Kidney glomerular epithelial cell (primary cell): ENCODE measurements at places on chromosomes 7 and 10.

DNA sequence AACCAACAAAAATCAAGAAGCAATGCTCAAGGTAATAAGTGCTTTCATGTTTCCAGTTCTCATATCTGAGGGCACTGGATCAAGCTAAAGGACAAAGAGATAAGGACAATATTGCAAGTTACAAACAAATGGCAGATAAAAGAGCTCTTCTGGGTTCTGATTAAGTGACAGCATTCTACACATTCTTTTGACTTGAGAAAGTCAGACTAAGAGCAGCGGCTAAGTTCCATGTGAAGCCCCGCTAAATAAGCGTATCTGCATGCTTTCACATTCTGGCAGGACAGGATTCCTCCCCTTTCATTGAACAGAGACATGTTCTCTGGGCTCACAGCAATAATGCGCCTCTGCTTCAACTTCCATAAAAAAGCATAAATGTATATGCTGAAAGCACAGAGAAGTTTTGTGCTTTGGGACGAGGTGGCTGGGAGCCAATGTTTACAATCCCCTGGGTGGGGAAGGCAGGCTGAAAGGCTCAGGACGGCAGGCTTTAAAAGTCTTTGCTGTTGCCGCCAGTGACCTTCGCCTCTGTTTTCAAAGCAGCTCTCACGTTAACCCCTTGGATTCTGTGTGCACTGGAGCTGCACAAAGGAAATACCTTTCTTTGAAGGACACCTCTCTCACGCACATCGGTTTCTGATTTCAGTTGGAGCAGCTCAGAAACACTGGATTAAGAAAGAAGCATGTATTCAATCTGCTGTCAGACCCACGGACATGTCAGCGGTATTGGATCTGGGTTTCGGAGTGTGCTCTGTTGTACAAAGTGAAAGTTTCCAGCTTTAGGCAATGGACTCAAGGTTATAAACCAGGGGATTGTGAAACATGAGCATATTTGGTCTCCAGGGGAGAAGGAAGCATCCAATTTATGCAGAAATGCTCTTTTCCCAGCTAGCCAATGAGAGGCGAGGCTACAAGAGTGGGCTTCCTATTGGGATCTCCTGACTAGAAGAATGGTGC lies 105.4 kb upstream of the FAM133B start:
- DNase-seq, result peak; percentile 88

- DNase-seq, result no peak
Measured at GRCh38 chr10:14425034-14425433, 94.3 kb upstream of the FRMD4A start.

DNA sequence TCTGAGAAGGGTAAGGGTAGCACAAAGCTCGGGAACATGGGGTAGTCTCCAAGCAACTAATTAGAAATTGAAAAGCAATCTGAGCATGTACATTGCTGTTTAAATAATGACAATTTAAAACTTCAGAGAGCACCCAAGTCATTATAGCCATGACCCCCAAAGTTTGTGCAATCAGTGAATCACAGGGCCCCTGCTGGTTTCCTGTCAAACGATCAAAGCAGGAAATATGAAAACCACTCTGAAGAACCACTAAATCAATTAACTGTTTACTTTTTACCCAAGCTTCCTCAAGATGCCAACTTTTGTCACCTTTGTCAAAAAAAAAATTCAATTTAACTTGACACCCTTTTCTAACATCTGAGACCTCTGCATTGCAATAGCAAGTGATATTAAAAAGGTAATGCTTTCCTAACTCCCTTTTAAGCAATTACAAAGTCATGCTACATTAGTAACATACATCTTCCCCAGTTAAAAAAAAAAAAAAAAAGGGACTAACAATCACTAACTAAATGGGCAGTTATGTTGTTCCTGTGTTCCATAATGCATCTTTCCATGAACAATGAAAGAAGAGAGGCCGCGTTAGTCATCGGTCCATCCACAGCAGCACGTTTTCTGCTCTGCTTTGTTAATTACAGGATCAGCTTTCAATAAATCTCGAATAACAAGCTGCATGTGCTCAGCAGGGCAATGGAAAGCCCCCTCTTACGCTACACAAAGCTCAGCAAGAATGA lies 80.6 kb downstream of the ETV1 start:
- no peak for DNase-seq

- no peak for DNase-seq
Measured at GRCh38 chr7:18995270-18995671, 122.2 kb downstream of the TWIST1 start.

DNA sequence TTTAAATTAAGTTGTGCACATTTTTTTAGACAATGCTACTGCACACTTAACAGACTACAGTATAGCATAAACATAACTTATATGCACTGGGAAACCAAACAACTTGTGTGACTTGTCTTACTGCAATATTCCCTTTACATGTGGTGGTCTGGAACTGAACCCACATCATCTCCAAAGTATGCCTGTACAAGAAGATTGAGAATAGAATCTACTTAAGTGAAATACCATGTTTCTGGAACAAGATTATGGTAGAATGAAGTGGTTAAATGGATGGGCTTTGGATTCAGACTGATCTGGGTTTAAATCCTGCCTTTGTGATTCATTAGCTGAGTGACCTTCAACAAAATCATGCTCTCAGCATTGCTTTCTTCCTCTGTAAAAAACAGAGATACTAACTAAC lies 30.7 kb downstream of the CUL2 start:
- DNase-seq, result no peak

GRCh38 chr10:131041031-131041430 lies 270.5 kb downstream of the TCERG1L start:
- DNase-seq, result no peak

- DNase-seq, result no peak
Measured at GRCh38 chr7:1990001-1990670, 242.6 kb downstream of the MAD1L1 start.

DNA sequence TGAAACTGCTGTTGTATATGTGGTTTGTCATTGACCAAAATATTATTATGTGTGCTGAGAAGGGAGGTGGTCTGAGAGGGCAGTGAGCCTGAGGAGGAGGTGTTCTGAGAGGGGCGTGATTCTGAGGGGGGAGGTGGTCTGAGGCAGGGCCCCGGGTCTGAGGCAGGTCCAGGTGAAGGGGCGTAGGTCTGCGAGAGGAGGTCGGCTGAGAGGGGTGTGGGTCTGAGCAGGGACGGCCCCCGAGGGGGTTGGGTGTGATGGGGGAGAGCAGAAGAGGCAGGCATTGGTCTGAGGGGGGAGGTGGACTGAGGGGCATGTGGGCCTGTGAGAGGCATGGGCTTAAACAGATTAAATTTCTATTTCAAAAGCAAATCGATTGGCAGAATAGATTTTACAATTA lies 32.4 kb downstream of the AKR1C4 start:
- no peak for DNase-seq

- no peak for DNase-seq
Measured at GRCh38 chr7:73623798-73624668, at the start of gene MLXIPL. Gene MLXIPL (minus strand): TSS chr7:73624522. CDS start chr7:73624492, 30 bp downstream.

GRCh38 chr10:44369296-44369695 lies 15.6 kb downstream of the CXCL12 start:
- DNase-seq, result no peak

DNA sequence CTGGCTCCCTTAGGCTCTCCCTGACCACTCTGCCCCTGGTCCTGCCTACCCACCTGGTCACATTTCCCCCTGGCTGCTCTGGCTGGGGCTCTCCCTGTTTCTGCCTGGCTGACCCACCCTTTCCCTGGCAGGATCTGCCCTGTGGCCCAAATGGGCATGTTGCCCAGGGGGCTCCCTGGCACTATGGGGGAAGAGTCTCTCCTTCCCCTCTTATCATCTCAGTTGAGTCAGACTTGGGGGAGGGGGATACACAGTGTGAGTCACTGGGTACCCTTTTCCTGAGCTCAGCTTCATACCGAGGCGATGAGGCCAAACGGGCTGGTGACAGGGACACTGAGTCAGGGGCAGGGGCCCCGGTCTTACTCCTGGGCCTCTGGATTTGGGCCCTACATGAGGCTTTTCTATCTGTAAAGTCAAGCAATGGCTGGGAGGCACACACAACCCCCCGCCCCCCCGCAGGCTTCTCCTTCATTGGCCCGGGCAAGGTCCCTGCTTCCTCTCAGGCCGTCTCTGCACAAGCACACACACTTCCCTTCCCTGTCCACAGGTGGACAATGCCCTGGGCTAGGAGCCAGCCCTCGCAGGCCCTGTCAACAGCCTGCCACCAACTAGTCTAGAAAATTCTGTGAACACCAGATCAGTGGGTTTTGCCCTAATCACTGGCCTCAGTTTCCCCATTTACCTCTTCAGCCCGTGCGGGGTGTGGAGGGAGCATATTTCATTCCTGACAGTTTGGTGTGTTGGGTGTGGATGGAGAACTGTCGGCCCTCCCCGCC lies 627 bp upstream of the FLNC start:
- peak; percentile 65 for DNase-seq

GRCh38 chr10:127884501-127884900 lies 8.2 kb downstream of the CLRN3 start:
- DNase-seq, result no peak

DNA sequence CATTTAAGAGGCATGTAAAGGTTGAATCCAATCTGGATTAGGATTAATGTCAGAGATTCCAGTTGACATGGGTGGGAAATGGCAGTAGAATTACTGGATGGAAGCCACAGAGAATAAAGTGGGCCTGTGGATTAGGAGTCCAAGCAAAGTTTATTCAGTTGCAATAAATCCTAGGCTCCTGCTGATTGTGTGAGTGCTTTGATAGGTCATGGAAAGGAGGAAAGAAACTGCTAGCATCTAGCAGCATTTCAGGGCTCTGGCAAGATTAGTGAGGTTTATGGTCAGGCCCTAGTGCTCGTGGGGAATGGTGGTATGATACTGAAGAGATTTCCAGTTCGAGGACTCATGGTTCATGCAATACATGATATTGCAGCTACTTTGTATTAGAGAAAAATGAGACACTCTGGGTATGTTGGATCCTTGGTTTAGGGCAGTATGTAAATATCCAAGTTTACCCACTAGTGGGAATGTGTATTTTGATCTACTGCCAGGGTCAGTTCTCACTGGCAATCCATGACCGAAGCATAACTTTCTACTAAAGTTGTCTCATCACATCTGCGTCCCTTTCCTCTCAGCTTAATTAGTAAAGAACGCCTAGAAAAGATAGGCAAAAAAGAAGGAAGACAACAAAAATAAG lies 235.0 kb downstream of the SUGCT start:
- no peak for DNase-seq

DNA sequence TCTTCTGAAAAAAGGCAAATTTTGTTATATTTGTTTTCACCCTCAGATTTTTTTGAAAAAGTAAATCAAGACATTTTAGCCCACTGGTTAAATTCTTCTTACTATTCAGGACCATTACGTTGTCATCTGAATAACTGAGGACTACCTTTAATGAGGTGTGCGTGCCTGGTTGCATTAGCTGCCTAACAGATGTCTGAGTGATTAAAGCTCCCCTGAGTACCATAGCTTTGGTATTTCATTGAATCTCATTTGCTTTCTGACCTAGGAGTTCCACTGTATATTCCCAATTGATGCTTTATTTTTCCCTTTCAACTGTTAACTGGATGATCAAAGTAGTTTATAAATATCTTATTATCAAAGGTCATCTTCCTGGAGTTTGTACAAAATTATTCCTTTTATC lies 410.0 kb upstream of the SEMA3D start:
- no peak for DNase-seq

- DNase-seq, result peak; percentile 47
Measured at GRCh38 chr10:75672842-75673241, 241.4 kb downstream of the LRMDA start.

- no peak for DNase-seq
Measured at GRCh38 chr7:2947058-2947780, 96.4 kb downstream of the CARD11 start.

DNA sequence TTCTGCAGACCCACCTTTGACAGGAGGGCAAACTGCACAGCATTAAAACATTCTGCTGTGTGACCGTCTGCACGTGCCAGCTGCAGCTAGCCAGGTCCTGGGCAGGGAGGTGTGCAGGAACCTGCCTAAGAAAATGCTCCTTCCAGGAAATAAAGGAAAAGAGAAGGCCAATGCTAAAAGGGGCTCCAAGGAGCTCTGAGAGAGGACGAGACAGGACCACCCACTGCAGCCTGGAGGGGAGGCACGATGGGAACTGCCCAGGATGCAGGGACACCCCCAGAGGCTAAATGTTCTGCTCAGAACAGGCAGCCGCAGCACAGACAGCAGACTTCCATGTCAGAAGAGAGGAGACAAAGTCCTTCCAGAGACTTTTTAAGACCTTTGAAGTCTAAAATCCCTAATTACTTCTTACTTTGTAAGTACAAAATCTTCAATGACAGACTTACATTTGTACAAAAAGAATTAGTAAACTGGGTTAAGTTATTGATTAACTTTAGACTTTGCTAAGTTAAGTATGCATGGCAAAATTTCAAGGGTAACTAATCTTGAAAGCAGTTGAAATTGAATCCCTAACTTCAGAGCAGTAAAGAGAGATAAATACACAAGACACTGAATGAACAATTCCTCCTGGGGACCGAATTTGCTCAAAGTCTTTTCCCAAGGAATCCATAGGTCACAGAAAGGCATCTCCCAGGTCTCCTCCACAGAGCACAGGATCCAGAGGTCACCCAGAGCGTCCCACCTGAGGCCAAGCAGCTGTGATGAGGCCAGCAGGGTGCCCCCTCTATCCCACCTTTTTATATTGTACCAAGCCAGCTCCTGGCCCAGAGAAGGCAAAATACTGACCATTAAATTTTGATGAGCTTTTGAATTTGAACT lies 21.5 kb downstream of the HSPA12A start:
- peak; percentile 51 for DNase-seq

DNA sequence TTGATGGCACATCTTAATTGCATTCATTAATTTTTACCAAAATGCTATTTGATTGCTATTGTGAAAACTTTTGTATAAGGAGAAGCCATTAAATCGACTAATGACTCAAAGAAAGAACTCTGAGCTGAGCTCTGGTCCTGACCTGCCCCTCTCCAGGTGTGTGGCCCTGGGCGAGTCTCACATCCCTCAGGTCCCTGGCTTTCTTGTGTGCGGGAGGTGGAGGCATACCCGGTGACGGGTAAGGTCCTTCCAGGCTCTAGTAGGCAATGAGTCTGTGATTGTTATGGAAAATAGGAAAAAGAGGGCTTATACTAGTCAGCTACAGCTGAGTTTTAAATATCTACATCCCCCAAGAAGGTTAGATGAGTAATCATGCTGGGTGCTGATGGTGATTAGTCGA lies 248.1 kb downstream of the GATA3 start:
- DNase-seq, result no peak

DNA sequence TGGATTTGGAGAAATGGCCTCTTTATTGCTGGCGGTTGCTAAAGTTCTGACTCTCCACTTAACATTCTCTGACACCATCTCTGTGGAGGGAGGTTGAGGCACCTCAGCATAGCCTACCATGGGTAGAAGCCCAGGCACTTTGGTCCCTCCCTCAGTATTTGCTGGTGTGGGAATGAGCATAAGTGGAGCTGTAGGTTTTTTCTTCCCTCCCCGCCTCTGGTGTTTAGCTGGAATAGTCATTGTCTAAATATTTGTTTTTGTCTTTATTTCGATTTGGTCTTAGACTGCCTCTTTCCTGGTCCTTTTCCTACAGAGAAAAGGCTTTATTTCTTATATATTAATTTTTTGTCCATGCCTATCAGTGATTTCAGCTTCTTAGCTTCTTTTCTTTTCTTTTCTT lies 203.4 kb upstream of the AGR3 start:
- no peak for DNase-seq

DNA sequence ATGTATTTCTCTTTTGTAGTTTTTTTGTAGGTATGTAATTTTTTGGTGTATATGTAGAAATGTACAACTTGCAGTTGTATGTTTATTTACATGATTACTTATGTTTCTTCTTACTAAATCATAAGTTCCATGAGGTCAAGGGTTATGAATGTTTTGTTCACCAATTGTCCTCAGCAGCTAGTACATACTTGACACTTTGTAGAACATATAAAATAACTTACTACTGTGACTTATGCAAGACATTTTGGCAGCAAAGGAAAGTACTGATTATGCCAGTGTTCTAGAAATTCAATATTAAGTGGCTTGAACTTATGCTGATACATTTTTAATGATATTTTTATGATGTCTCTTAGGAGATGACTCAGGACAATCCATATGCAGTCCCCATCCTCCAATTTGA lies 209.6 kb downstream of the DKK1 start:
- no peak for DNase-seq
